ENCODE measurements at places on chromosomes 12 and 14.

DNA sequence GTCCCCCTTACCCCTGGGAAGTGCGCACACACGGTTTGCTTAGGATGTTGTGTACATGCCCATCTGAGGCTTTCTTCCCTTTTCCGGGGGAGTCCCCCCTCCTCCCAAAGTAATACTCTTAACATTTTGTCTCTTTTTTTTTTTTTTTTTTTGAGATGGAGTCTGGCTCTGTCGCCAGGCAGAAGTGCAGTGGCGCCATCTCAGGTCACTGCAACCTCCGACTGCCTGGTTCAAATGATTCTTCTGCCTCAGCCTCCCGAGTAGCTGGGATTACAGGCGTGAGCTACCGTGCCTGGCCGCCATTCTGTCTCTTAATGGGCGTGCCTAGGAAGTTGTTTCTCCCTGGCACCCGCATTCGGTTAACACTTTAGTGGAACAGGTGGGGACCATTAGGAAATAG, 4.5 kb upstream of the GMFB start:
- no peak for DNase-seq

DNA sequence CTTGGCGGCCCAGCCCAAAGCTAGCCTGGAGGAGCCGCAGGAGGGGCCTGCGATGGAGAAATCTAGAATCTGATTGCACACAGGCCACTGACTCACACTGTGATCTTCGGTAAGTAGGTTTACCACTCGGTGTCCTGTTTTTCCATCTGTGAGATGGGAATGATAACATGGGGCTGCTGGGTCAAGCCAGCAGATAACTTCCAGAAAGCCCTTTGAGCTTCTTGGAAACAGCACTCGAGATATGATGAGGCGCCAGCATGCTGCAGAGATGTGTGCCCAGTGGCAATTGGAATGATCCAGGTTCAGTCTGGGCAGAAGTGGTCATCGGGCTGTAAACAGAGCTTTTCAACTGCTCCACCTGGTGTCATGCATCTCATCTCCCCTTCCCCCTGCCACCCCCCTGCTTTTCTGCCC, 771.3 kb upstream of the TBX3 start:
- DNase-seq, result no peak

DNA sequence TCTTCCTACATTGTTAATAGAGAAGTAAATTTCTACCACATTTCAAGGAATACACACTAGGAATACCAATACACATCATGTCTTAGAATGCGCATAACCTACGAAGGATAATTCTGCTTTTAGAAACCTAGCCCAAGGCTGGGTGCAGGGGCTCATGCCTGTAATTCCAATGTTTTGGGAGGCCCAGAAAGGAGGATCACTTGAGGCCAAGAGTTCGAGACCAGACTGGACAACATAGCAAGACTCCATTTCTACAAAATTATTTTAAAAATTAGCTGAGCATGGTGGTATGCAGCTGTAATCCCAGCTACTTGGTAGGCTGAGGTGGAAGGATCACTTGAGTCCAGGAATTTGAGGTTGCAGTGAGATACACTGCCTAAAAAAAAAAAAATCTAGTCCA, 206.9 kb downstream of the SOX5 start:
- no peak for DNase-seq

GRCh38 chr12:125065919-125066570, 810 bp downstream of the AACS start:
- no peak for DNase-seq

- DNase-seq, result no peak
Observed at GRCh38 chr12:25189656-25190055, 5.3 kb downstream of the DNAI7 start.

DNA sequence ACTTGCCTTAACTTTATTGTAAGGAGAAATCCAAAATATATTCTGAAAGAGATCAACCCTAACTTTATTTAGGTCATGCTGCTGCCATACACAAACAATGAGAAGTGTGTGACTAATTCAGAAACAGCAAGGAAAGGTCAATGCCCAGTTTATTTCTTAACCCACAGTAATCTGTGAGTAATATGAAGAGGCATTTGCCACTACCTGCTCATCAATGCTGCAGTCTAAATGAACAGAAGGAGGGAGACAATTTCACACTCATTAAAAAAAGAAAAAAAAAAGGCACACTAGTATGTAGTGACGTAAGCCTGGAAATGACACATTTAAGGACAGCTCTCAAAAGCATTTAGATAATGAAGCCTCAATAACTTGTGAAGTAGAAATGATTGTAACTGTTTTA, 90.5 kb upstream of the FOXN3 start:
- no peak for DNase-seq

DNA sequence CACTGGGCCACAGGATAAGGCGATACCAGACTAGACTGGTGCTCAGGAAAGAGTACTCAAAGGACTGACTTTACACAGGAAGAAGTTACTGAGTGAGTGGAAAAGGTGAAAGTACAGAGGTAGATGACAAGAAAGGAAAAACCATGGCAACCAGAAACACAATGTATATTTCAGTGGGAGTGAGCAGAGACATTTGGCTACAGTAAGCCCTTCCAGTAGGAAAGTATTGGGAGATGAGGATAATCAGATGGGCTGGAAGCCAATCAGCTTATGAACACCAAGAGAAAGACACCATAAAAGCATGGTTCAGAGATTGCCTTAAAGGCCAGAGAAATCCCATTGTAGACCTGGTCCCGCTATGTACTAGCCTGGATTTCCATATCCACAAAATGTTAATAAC, 51.6 kb downstream of the TMTC1 start:
- no peak for DNase-seq

- no peak for DNase-seq
Observed at GRCh38 chr14:66944872-66945271, 244.4 kb upstream of the GARIN2 start.

DNA sequence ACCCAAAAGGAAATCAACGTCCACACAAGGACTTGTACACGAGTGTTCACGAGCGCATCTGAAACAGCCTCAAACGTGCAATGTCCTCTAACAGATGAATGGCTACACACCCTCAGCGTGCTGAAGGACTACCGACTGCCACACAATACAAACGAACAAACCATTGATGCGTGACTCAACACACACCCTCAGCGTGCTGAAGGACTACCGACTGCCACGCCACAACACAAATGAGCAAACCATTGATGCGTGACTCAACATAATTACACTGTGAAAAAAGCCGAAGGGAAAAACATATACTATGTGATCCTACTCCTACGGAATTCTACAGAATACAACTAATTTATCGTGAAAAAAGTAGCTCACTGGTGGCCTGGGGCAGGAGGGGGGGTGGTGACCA, 25.1 kb upstream of the BTBD6 start:
- no peak for DNase-seq

DNA sequence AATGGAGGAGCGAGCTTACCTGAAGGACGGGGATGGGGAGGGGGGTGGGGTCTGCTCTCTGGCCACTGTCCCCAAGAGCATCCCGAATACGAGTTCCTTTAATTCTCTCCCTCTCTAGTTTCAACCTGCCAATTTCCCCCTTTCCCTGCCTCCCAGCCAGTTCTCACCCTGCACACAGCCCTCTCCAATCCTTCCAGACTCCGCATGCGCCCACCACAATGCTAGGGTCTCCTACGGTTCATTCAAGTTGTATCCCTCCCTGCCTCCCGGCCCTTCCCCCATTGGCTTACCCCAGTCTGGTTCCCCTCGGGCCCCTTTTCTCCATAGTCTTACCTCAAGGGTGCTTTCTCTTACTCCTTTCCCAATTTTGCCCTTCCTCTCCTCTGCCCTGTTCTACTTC, 708 bp upstream of the IGFBP6 start:
- no peak for DNase-seq

DNA sequence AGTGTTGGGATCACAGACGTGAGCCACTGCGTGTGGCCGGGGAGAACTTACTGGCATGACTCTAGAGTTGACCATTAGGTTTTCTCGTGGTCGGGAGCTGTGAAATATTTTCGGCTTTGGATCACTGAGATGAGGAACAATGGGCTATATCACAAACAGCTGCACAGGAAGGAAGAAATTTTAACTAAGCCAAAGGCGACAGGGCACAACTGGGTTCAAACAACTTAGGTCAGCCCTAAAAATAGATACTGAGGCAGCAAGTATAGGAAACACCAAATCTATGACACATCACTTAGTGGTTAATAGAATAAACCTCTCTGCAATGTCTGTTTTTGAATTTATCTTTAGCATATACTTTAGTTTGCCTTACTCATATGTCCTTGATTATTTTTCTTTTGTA, 162.9 kb downstream of the LRIG3 start:
- no peak for DNase-seq

- no peak for DNase-seq
Observed at GRCh38 chr12:85843606-85844310, 7.5 kb upstream of the RASSF9 start.

GRCh38 chr14:64906022-64906421, 8.2 kb upstream of the CHURC1 start:
- DNase-seq, result no peak

DNA sequence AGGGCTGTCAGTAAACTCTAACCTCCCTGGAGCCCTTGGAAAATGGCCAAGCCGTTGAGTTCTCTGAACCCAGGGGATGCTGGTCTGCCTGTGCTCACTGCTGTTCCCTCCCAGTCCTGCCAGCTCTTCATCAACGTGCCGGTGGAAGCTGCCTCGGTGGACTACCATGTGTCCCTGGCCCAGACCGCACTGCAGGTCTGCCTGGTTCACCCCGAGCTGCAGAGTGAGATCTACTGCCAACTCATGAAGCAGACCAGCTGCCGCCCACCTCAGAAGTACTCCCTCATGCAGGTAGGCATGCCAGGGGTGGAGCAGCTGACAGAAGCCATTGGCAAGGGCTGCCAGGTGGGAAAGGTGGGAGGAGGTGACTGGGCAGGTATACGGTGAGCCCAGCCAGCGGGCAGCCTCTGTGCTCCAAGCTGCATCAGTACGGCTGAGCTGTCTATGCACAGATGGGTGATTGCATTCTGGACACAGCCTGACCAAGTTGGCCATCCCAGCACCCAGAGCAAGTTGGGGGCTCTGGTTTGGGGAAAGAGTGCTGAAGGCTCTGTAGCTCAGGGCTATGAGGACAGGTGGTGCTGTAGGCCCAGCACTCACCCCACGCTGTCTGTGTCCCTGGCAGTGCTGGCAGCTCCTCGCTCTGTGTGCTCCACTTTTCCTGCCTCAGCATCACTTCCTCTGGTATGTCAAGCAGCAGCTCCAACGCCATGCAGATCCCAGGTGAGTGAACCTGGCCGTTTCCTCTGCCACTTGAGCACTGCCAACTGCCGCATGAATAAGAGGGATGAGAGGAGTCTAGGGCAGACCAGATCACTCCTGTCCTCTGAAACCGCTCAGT, 21.9 kb downstream of the PIGH start:
- DNase-seq, result no peak

DNA sequence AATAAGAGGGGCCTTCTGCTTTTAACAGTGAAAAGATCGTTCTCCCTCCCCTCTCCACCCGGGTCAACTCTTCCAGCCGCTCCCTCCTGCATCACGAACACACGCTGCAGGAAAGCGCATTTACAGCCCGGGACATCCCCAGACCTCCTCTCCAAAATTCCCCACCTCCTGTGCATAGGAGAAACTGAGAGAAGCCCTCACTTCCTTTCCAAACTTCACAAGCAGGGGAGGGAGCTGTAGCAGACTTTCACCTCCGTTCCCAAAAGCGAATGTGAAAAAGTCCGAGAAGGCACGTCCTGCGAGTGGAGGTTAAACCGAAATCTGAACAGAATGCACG, 513 bp downstream of the BCAT1 start:
- no peak for DNase-seq

GRCh38 chr14:92579244-92579936, 65.8 kb downstream of the RIN3 start:
- no peak for DNase-seq

DNA sequence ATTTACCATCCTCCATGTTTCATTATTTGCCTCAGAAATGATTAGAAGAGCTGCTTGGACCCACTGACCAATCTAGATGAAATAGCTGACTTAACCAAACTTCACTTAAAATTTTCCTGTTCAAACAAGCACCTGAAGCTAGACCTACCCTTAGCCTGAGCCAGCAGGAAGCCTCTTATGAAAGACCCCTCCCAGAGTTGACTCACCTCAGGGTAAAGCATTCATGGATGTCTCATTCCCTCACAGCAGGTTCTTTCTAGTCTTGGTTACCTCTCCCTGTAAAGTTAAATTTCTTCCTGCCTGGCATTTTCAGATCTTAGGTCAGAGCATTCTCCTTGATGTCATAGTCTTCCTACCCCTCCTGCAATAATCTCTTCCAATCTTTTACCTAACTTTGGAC, 1209.8 kb downstream of the FLRT2 start:
- no peak for DNase-seq

All from type B pancreatic cell (in vitro differentiated cells).